Islet precursor cell (in vitro differentiated cells): ENCODE measurements at places on chromosomes 5 and 9.

GRCh38 chr5:68592351-68592750 is 376.8 kb downstream of the PIK3R1 start:
- no peak for DNase-seq

DNA sequence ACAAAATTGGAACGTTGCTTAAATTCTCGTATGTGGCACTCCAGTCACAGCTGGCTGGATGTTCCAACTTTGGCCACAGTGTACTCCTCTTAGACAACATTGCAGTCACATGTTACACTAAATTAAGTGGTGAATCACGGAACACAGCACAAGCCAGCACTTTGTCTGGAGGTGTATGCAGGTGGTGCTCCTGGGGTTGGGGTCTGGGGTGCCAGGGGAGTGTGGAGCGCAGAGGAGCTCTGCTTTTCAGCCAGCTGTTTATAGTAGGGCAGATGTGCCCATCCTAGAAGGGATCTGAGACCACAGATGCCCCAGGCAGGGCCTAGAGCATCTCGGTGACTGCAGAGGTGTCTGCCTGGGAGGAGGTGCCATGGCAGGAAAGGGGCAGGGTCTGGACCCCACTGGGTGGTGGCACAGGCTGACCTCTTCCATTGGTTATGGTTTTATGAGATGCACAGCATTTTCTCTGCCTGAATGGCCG is 82.6 kb downstream of the WNK2 start:
- no peak for DNase-seq

- DNase-seq, result no peak
These were observed 42.1 kb downstream of the FOCAD start for GRCh38 chr9:20726144-20726543.

DNA sequence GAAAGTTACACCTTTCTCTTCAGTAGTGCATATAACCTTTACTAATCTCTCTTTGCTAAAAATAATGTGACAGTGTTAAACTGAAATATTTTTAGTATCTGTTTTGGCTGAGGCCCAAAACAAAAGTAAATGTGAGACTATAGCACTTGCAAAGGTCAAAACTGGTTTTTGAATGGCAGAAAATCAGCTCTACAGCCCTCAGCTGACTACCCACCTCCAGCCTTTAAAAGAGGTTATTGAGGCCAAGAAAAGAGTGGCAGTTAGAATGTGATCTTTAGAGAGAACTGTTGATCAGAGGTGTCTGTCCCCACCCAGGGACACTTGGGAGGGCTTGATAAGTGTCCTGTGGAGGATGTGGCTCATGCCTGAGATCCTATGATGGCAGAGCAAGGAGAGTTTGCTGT is 30.9 kb downstream of the PRKACG start:
- DNase-seq, result no peak

DNA sequence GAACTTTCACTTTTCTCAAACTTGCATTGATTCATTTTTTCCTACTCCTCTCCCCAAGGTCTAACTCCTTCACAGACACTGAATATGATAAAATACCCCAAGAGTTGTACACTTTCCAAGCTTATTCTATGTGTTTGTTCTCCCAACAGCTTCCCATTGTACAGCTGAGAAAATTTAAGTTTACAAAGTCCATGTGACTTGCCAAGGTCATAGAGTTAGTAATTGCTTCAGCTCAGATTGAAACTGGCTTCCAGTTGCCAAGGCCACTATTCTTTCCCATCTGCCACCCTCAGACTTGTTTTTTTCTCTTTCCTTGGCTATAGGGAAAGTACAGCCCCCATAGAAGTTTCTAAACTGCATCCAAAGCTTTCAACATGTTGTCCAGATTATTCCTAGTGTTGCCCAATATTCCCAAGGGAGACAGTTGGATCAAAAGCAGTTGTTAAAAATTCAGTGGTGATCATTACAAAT is 34.8 kb downstream of the TNFSF8 start:
- DNase-seq, result no peak
